ENCODE measurements at places on chromosomes 3 and 15. TPM values are rescaled to one million over a fixed set of nuclear protein-coding genes. Genes with fewer than 3 reads are reported as not detected.
A peak's percentile ranks its signal among the peaks of the same experiment; 100 is the strongest.

GOLGA8N gene
- 2.1 TPM for polyA plus RNA-seq

DNA sequence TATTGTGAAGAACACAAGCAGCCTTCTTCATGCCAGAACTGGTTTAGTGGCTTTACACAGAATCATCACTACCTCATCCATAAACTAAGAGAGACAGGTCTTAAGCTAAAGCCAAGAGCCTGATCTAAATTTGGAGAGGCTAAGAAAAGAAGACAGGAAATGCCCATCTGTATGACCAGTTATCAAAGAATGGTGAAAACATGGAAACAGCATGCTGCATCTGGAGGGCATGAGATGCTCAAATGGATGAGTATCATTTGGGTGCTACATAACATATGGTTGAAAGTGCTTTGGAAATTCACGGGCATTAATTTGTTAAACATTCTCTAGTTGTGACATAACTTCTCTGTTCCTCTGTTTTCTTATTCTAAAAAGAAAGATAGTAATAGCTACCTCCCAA lies 112.5 kb downstream of the CPNE4 start:
- H3K4me1 ChIP-seq: no peaks in the 10 kb centered on the region
- no peak overlapping the region for H3K4me3 ChIP-seq
- H3K27ac ChIP-seq: no peak overlapping the region
- no peaks in the 10 kb centered on the region for H3K36me3 ChIP-seq
- DNase-seq: no peak

CYP8B1 gene
- polyA plus RNA-seq: not detected

ADAMTS7 gene
- 30.0 TPM for polyA plus RNA-seq

- H3K27ac ChIP-seq: no peak overlapping the region
- no peaks in the 10 kb centered on the region for H3K27me3 ChIP-seq
- no peak overlapping the region for H3K4me3 ChIP-seq
- DNase-seq: no peak
- H3K4me1 ChIP-seq: no peaks in the 10 kb centered on the region
- no peaks in the 10 kb centered on the region for H3K36me3 ChIP-seq
Observed at GRCh38 chr3:107184375-107184774, 192.9 kb upstream of the CCDC54 start.

DNA sequence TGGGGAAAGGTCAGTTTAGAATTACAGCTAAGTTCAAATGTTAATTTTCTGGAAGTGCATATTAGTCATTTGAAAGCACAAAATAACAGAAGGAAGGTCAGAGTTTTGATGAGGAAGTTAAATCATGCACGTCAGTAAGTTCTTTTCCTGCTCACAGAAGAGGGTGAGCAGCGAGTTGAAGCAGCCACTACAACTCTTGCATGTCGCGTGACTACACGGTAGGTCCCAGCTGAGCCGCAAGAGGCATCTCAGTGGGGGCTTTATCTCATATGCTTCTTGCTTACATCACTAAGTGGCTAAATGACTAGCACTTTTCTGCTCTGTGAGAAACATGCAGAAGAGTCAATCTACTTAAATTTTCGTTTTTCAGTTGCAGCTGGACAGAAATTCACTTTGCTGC lies 21.3 kb upstream of the SEC62 start:
- H3K4me1 ChIP-seq: no peaks in the 10 kb centered on the region
- H3K36me3 ChIP-seq: no peaks in the 10 kb centered on the region
- no peak overlapping the region for H3K27ac ChIP-seq
- no peak overlapping the region for H3K4me3 ChIP-seq
- H3K27me3 ChIP-seq: no peaks in the 10 kb centered on the region

VIPR1 gene
- 14.0 TPM for polyA plus RNA-seq

GOLGA8T gene
- not detected for polyA plus RNA-seq

GRCh38 chr3:112074616-112075497 lies 11.3 kb upstream of the C3orf52 start:
- peaks cover 3% of the 10 kb centered on the region for H3K4me1 ChIP-seq
- peak overlapping the region; percentile 1 for H3K27ac ChIP-seq
- H3K36me3 ChIP-seq: no peaks in the 10 kb centered on the region
- DNase-seq: no peak

PLSCR5 gene
- polyA plus RNA-seq: not detected

Data from aorta (tissue), 5 donors.